Endothelial cell (in vitro differentiated cells): ENCODE measurements at places on chromosomes 12 and 14.

DNA sequence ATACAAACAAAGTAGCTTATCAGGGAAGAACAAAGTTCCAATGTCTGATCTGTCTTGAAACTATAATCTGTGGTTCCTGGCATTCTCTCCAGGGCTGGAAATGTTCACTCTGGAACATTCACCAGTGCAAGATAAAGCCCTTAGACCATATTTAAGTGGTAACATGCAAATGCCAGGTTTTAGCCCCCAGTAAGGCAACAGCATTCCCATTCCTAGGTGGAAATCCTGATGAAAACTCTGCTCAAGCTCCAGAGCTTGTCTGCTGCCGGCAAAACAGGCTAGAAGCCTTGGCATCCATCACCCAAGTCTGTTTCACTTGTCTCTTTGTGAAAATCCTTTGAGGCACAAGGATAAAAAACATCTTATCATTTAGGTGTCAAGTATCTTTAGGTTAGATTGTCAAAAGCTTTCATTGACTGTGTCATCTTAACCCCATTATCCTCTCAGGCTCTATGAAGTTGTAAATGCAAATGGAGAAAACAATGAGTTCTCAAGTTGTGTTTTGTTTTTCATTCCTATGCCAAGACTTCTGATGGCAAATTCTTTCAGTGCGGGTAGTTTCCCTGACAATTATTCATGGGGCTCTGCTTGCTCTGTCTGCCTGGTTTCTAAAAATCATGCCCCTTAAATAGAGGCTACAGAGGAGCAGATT is 344.7 kb downstream of the NELL2 start:
- DNase-seq = no peak

- DNase-seq = no peak
These were observed 291.7 kb downstream of the RMST start for GRCh38 chr12:97754306-97754705.

DNA sequence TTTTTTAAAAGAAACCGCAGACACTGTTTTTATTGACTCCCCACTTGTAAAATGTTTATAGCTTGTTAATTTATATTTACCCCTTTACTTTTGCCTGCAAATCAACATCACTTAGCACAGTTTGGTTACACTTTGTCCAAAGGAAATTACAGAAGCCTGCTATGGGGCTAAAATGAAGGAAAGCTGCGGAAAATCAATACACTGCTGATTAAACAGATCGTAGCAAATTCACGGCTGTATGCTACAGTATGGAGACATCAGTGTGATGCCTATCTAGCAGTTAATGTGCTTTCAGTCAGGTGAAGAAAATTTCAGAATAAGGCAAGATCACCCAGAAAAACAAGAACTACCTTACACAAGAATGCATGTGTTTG is 110.0 kb downstream of the FOXG1 start:
- DNase-seq = no peak

GRCh38 chr14:23128969-23129758 is 10.1 kb upstream of the CEBPE start:
- DNase-seq = no peak

DNA sequence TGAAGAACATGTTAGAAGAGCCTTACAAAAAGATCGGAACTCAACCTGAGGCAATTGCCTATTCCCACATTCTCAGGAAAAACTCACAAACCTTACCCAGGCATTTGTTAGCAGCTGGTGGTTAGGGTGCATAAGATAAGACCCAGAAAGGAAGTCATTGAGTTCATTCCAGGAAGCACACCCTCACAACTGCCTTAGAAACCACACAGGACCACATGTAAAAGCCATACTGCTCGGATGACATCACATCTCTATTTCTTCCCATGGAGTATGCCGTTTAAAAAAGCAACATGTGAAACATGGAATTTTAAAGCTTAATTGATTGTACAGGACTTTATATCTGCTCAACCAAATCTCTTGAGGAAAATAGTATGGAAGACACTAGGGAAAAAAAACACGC is 411.2 kb downstream of the DAD1 start:
- DNase-seq = peak; percentile 22

- no peak for DNase-seq
These were observed 49.3 kb downstream of the SLC25A21 start for GRCh38 chr14:37122919-37123639.
